Effector memory CD4-positive, alpha-beta T cell (primary cell): ENCODE measurements at places on chromosomes 13 and 19.

DNA sequence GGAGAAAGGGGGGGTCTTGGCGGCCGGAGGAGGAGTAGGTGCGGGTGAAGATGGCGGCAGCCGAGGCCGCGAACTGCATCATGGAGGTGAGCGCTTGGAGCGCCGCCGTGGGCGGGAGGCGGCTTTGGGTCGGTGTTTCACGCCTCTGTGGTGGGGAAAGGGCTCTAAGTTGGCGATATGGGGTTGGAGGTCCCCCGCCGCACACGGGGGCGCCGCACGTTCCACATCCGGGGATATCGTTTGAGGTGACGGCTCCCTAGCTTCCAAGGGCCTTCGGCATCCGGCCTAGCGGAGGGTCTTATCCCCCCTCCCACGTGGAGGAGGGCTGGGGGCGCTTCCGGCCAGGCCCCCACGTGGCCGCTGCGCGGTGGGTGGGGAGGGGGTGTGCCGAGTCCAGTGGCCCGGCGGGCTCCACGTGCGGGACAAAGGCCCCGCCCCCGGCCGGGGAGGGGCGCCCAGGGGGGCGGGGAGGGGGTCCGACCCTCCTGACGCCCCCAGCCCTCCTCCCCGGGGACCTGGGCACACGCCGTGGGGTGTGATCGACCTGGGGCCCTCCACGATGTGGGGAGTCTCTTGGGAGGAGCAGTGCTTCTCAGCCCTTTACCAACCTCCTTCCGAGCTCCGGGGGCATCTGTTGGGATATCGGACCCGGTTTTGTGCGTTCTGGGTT lies at the start of gene PRMT1:
PRMT1 (plus strand) TSS at position 41 of the 670 bp plus-strand sequence; CDS start at position 51, 10 bp downstream.
- peaks cover 29% of the 10 kb centered on the region for H3K4me1 ChIP-seq
- no peaks in the 10 kb centered on the region for H3K27me3 ChIP-seq

GRCh38 chr19:8045872-8046568 lies 6.5 kb upstream of the CCL25 start:
- no peaks in the 10 kb centered on the region for H3K36me3 ChIP-seq
- no peak overlapping the region for H3K27ac ChIP-seq
- H3K4me3 ChIP-seq: no peak overlapping the region
- peaks cover 6% of the 10 kb centered on the region for H3K4me1 ChIP-seq
- no peak for DNase-seq

GRCh38 chr19:17079710-17080439 lies 4.3 kb downstream of the MYO9B start:
- peak; percentile 39 for DNase-seq
- peaks cover 26% of the 10 kb centered on the region for H3K4me1 ChIP-seq
- no peaks in the 10 kb centered on the region for H3K36me3 ChIP-seq

DNA sequence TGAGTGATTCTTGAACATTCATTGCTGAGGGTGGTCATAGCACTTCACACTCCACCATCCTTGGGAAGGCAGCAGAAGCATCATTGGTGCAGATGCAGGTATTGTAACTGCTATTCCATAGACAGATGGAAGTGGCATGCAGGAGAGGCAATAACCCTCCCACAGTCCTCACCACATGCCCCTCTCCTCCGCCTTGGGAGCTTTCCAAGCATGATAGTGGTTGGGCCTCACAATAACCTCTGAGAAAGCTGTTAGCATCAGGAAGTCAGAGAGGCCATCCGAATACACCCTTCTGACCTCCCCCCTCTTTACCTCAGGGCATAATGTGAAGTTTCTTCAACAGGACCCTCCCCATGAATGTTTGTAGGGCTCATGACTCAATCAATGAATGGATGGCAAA lies 177.9 kb downstream of the KATNAL1 start:
- no peak overlapping the region for H3K27ac ChIP-seq
- H3K36me3 ChIP-seq: no peaks in the 10 kb centered on the region
- no peak for DNase-seq
- no peak overlapping the region for H3K4me3 ChIP-seq
- peaks cover 7% of the 10 kb centered on the region for H3K4me1 ChIP-seq
- H3K27me3 ChIP-seq: no peaks in the 10 kb centered on the region

DNA sequence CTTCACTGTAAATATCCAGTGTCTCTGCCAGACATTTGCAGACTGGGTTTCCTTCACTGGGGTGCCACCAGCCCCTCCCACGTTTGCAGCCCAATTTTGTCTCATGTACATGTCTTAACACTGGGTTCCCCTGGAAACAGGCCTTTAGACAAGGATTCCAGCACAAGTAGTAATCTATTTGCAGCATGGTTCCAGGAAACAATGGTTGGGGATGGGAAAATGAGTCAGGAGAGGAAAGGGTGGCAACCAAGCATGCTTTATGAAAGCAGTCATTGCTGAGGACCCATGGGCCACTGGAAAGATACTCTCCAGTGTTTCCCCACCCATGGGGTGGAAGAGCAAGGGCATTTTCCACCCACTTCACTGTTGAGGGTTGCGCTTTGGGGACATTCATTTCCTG lies 53.6 kb upstream of the FARP1 start:
- no peak overlapping the region for H3K27ac ChIP-seq
- DNase-seq: no peak
- H3K4me3 ChIP-seq: no peak overlapping the region
- H3K36me3 ChIP-seq: no peaks in the 10 kb centered on the region

- H3K27ac ChIP-seq: no peak overlapping the region
- no peak for DNase-seq
- no peaks in the 10 kb centered on the region for H3K36me3 ChIP-seq
- no peaks in the 10 kb centered on the region for H3K27me3 ChIP-seq
- H3K4me3 ChIP-seq: no peak overlapping the region
- H3K4me1 ChIP-seq: peaks cover 10% of the 10 kb centered on the region
Measured at GRCh38 chr19:29645911-29646310, 19.4 kb upstream of the PLEKHF1 start.

- H3K4me1 ChIP-seq: no peaks in the 10 kb centered on the region
- no peak overlapping the region for H3K4me3 ChIP-seq
- no peaks in the 10 kb centered on the region for H3K27me3 ChIP-seq
- peaks cover 72% of the 10 kb centered on the region for H3K36me3 ChIP-seq
- no peak for DNase-seq
- H3K27ac ChIP-seq: no peak overlapping the region
Measured at GRCh38 chr13:114249077-114249476, 14.4 kb downstream of the CDC16 start.

- H3K36me3 ChIP-seq: peaks cover 11% of the 10 kb centered on the region
- no peaks in the 10 kb centered on the region for H3K27me3 ChIP-seq
- no peak overlapping the region for H3K4me3 ChIP-seq
- no peak for DNase-seq
- no peaks in the 10 kb centered on the region for H3K4me1 ChIP-seq
- H3K27ac ChIP-seq: no peak overlapping the region
Measured at GRCh38 chr13:45133396-45134118, 13.2 kb downstream of the GTF2F2 start.

- H3K4me3 ChIP-seq: no peak overlapping the region
- no peak for DNase-seq
- H3K36me3 ChIP-seq: no peaks in the 10 kb centered on the region
- no peaks in the 10 kb centered on the region for H3K4me1 ChIP-seq
- H3K27me3 ChIP-seq: no peaks in the 10 kb centered on the region
Measured at GRCh38 chr13:92463134-92463533, 763.5 kb upstream of the GPC6 start.

DNA sequence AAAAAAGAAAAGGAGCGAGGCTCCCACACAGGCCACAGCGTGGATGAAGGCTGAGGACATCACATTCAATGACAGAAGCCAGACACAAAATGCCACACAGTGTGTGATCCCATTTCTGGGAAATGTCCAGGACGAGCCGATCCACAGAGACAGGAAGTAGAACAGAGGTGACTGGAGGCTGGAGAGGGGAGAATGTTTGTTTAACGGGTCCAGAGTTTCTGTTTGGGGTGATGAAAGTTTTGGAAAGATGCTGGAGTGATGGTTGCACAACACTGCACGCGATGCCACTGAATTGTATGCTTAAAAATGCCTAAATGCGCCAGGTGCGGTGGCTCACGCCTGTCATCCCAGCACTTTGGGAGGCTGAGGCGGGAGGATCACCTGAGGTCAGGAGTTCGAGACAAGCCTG lies 650 bp upstream of the FUT5 start:
- no peaks in the 10 kb centered on the region for H3K4me1 ChIP-seq
- no peaks in the 10 kb centered on the region for H3K36me3 ChIP-seq
- H3K27me3 ChIP-seq: no peaks in the 10 kb centered on the region
- DNase-seq: no peak
- no peak overlapping the region for H3K27ac ChIP-seq

DNA sequence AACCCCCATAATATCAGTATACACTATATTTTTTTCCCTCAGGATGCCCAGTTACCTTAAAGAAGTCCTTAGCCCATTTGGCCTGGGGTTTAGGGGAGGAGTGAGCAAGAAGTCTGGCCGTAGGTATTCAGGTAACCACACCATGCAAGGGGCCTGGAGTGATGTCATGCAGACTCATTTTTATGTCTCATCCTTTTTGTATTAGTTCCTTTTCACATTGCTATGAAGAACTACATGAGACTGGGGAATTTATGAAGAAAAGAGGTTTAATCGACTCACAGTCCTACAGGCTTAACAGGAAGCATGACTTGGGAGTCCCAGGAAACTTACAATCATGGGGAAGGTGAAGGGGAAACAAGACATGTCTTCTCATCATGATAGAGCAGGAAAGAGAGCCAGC lies 12.2 kb downstream of the TPP2 start:
- peaks cover 41% of the 10 kb centered on the region for H3K36me3 ChIP-seq
- H3K4me3 ChIP-seq: no peak overlapping the region
- no peak for DNase-seq

DNA sequence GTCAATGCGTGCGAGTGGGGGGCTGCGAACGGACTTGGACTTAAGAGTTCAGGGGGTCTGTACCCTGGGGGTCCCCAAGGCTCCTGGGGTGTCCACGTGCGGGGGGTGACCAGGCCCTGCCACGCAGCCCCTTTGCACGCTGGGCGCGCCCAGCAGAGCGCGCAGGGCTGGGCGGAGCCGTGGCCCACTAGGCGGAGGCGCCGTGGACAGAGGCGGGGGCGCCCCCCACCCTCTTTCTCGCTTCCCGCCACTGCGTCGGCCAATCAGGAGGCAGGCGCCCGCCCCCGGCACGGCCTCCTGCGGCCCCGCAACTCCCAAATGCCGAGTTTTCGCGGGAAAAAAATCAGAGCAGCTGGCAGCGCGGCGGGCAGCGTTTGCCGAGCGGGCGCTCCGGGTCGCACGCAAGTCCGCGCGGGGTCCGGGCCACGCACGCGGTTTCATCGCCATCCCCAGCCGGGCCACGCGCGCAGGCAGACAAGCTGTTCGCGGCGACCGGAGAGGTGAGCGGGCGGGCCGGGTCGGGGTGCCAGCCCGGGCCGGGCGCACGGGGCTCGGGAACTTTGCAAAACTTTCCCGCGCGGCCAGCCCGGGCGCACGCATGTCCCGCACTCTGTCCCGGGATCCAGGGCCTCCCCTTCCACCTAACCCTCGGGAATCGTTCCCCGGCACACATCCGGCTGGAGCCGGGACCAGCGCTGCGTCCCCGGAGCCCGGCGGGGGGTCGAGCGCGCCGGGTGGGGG lies at the start of gene UHRF1:
UHRF1 (plus strand) TSS at position 346 of the 741 bp plus-strand sequence. CDS start 1,385 bp downstream, outside the sequence.
- H3K4me1 ChIP-seq: peaks cover 19% of the 10 kb centered on the region
- no peaks in the 10 kb centered on the region for H3K36me3 ChIP-seq
- DNase-seq: no peak
- peak within 1 kb of the TSS; percentile 48 for H3K27ac ChIP-seq
- H3K27me3 ChIP-seq: no peaks in the 10 kb centered on the region
- H3K4me3 ChIP-seq: peak within 1 kb of the TSS; percentile 72

GRCh38 chr13:104593693-104594092 lies 1527.5 kb upstream of the SLC10A2 start:
- no peak overlapping the region for H3K4me3 ChIP-seq
- no peaks in the 10 kb centered on the region for H3K36me3 ChIP-seq
- H3K27ac ChIP-seq: no peak overlapping the region
- DNase-seq: no peak

GRCh38 chr13:53405616-53406015 lies 377.0 kb downstream of the OLFM4 start:
- no peaks in the 10 kb centered on the region for H3K4me1 ChIP-seq
- no peaks in the 10 kb centered on the region for H3K36me3 ChIP-seq
- no peak overlapping the region for H3K4me3 ChIP-seq
- DNase-seq: no peak
- no peaks in the 10 kb centered on the region for H3K27me3 ChIP-seq
- H3K27ac ChIP-seq: no peak overlapping the region

DNA sequence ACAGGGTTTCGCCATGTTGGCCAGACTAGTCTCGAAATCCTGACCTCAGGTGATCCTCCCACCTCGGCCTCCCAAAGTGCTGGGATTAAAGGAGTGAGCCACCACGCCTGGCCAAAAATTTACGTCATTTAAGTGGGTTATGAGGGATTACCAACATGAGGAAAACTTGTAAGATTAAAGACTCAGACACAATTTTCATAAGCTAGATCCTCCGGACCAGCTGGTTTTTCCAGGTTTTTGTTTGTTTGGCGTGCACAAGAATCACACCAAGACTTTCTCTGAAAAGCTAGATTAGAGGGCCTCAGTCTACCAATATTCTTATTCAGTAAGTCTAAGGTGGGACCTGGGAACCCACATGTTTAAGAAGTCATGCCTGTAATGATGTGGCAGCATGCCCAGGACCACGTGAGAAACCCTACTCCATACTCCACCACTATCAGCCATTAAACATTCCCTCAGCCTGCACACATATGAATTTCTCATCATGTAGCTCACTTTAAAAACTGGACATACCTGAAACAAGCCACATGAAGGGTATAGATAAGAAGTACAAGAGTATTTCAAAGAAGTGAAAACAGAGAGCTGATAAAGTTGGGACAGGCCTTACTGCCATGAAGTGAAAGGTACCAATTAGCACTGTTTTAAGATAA lies 25.7 kb downstream of the DIAPH3 start:
- no peak overlapping the region for H3K27ac ChIP-seq
- H3K27me3 ChIP-seq: no peaks in the 10 kb centered on the region
- H3K36me3 ChIP-seq: no peaks in the 10 kb centered on the region

DNA sequence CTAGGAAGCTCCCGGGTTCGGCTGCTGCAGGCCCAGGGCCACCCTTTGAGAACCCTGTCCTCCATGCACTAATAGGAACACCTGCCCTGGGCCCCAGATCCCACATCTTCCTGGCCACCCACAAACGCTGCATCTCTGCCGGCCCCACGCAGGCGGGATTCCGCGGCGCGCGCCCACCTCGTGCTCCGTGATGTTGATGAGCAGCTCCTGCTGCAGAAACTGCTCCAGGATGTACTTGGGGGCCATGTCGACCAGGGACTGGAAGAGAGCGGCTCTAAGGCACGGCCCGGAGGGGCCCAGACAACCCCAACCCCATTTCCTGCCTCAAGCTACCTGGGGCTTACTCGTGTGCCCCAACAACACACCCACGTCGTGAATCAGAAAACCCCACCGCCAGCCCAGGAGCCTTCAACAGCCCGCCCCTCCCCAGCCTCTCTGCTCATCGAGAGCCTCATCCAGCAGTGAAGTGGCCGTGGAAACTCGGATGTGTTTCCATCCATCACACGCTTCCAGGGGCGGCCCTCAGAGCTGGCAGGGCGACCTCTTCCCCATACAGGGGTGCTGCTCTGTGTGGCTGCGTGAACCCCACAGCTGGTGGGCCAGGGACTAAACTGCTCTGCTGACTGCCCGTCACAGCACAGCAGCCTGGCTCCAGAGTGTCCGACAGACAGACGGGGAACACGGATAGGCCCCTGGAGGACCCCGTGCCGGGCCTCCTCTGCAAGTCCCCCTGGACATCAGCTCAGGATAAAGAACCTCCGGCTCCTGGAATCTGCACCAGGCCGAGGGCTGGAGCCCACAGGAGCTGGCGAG lies 4.2 kb downstream of the POLR2E start:
- H3K27ac ChIP-seq: no peak overlapping the region
- no peak for DNase-seq
- no peaks in the 10 kb centered on the region for H3K27me3 ChIP-seq
- peaks cover 35% of the 10 kb centered on the region for H3K36me3 ChIP-seq
- no peak overlapping the region for H3K4me3 ChIP-seq

- DNase-seq: no peak
- H3K36me3 ChIP-seq: no peaks in the 10 kb centered on the region
- no peak overlapping the region for H3K4me3 ChIP-seq
- no peak overlapping the region for H3K27ac ChIP-seq
- H3K4me1 ChIP-seq: no peaks in the 10 kb centered on the region
Measured at GRCh38 chr13:39485314-39485700, 117.7 kb downstream of the LHFPL6 start.
